ENCODE measurements at places on chromosomes 4 and X.

DNA sequence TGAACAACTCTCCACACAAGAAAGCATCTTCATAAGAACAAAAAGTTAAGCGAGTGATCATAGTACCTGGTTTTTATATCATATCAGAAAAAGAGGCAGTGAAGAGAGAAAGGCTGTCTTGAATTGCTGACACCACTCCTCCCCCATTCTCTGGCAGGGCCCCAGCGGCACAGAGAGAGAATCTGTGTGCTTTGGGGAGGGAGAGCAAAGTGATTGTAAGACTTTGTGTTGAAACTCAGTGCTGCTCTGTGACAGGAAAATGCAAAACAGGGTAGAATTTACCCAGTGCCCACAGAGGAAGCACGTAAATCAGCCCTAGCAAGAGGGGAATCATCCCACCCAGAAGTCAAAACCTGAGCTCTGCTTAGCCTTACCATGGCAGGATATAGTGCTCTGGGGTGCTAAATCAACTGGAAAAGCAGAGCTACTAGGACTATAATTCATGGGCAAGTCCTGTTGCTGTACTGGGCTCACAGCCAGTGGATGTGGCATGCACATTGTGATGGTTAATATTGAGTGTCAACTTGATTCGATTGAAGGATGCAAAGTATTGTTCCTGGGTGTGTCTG, 174.6 kb downstream of the PRR32 start:
- DNase-seq = no peak

GRCh38 chrX:22526339-22526738, 253.6 kb downstream of the CBLL2 start:
- no peak for DNase-seq

DNA sequence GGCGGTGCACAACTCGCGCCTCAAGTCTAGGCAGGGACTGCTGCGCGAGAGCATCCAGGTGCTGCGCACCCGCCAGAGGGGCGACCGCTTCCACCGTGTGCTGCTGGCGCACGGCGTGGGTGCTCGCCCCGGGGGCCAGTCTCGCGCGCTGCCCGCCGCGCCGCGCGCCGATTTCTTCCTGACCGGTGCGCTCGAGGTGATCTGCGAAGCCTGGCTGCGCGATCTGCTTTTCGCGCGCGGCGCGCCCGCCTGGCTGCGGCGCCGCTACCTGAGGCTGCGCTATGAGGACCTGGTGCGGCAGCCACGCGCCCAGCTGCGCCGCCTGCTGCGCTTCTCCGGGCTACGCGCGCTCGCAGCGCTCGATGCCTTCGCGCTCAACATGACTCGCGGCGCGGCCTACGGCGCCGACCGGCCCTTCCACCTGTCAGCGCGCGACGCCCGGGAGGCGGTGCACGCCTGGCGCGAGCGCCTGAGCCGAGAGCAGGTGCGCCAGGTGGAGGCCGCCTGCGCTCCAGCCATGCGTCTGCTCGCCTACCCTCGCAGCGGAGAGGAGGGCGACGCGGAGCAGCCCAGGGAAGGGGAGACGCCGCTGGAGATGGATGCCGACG, 1.3 kb downstream of the CHST7 start:
- DNase-seq = no peak

GRCh38 chr4:106017975-106018374, 122.7 kb downstream of the NPNT start:
- DNase-seq = no peak

DNA sequence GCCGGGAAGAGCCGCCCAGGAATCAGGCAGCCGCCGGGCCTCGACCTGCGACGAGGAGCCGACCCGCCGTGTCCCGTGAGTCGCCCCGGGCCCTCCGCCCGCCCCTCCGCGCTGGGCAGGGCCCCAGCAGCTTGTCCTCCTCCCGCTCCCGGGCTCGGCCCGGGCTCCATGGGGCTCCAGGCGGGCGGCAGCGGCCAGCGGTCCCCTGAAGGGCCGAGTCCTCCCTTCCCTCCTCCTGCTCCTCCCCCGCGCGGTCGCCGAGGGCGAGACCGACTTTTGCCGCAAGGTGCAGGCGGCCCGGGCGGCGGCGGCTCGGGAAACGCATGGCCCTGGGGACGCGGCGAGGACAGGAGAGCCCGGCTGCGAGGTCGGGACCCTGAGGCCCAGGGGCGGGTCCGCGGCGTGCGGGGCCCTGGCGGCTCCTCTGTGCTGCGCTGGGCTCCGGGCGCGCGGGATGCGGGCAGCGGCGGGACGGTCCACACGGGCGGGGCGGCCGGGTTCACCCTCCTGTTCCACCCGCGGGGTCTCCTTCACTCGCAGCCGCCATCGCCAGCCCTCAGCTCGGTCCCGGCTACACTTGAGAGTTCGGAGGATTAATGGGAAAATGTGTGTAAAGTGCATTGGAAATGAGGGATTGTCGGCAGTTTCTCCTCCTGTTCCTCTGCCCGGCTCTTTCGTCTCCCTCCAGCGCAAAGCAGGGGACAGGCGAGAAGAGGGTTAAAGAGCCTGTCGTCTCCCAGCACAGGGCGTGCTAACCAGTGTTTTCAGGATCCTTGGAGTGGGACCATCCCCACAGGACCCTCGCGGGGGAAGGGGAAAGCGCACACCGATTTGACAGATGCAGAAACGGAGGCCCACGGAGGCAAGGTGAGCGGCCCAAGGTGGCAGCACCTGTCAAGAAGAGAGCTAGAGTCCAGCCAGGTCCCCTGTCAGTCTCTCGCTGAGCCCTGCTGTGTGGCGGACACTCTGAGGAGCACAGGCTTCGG, 16.6 kb upstream of the ZNF718 start:
- DNase-seq = no peak

Measured in HepG2 (cell line).